ENCODE measurements at places on chromosomes 4 and X.
A peak's percentile ranks its signal among the peaks of the same experiment; 100 is the strongest.

GRCh38 chrX:132957211-132958090 lies 978 bp downstream of the HS6ST2 start:
- no peak for DNase-seq

DNA sequence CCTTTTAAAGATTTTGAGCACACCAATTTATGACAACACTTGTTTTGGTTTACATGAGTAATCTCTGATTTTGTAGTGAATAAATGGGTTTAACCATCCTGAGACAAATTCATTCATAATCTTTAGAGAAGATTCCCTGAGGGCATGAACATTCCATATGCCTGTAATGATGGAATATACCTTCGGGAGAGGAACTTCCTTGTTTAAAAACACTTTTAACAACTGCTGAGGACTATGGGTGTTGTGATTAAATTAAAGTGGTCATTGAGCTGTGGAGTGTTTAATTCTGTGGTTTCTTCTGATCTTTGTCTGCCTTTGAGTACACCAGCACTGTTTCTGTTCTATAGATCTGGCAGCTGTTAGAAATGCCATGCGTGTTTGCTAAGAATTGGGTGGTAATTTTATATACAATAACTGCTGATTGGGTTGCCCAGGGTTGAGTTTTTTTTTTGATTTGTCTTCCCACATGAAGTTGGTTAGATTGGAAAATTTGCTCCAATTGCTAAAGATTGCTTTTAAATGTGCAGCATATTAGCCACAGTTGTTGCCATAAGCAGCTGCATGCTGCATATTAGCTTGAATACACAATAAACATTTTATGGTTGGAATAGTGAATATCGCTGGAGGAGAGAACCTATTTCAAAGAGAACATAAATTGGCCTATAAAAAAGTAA lies 86.8 kb downstream of the DCLK2 start:
- DNase-seq = no peak

DNA sequence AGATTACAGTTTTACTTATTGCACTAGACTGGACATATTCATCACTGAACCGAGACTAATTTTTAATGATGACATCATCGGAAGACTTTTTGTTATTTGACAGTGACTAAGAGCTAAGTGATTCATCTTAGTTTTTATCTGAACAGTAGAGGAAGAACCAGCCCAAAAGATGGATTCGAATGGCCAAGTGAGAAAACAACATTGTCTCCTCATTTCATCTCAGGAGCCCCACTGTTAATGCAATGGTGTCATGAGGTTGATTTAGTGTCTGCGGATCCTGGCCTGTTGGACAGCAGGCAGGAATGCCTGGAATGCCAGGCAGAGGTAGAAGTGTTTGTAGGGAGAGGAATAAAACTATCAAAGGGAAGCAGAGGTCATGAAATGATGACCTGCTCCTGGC lies 37.8 kb upstream of the HPF1 start:
- peak; percentile 39 for DNase-seq

DNA sequence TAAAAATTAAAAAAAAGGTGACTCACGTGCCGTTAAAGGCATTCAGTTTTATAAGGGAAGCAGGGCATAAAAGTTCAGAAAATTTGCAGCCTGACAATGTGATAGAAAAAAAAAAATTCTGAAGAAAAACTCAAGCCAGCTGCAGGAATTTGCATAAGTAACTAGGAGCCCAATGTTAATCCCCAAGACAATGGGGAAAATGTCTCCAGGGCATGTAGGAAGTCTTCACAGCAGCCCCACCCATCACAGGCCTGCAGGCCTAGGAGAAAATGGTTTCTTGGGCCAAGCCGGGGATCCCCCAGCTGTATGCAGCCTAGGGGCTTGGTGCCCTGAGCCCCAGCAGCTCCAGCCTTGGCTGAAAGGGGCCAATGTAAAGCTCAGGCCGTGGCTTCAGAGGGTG lies 31.2 kb downstream of the CHM start:
- no peak for DNase-seq

GRCh38 chr4:76515975-76516843 lies 81.2 kb downstream of the SHROOM3 start:
- peak; percentile 27 for DNase-seq

DNA sequence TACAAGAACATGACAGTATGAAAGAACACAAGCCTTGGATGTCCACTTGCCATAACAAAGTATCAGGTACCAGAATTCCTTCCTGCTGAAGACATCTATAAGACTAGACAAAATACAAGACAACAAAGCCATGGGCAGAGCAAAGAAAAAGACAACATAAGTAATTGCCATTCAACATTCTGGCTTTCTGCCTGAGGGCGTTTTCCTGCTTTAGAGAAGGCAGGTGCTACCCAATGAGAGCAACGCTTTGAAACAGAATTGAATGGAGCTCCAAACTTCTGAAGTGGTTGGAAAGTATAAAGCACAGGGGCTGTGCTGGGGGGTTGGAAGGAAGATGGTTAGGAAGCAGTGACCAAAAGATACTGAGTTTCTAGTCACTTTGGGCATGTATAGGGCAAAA lies 30.1 kb downstream of the PDE5A start:
- DNase-seq = no peak

DNA sequence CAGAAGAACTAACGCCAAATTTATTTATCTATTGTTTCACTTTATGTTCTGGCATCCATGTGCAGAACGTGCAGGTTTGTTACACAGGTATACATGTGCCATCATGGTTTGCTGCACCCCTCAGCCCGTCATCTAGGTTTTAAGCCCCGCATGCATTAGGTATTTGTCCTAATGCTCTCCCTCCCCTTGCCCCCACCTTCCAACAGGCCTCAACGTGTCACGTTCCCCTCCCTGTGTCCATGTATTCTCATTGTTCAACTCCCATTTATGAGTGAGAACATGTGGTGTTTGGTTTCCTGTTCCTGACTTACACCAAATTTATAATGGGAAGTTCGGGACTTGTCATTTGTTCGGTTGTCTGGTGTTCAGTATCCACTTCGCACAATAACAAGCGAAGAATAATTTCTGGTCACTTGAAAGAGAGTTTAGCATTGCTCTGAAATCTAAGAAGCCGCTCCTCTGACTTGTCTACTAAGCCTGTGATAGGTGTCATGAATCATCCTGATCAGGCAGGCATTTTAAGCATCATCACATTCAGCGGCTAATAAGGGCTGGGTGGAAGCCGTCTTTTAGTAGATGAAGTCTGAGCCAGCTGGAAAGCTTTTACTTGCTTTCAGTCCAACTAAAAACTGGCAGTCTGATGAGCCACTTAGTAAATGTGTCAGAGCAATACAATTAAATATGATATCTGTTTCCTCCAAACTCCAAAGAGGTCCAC lies 1065.7 kb upstream of the PABPC4L start:
- no peak for DNase-seq

DNA sequence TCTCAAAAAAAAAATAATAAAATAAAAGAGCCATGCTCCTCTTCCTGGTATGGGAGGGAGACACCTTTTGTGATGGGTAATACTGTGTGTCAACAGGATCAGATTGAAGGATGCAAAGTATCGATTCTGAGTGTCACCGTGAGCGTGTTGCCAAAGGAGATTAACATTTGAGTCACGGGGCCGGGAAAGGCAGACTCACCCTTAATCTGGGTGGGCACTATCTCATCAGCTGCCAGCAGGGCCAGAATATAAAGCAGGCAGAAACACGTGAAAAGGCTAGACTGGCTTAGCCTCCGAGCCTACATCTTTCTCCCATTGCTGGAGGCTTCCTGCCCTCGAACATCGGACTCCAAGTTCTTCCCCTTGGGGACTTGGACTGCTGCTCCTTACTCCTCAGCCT lies 95.4 kb downstream of the SHOX start:
- DNase-seq = no peak

GRCh38 chr4:77187322-77187721 lies 30.3 kb downstream of the CCNG2 start:
- DNase-seq = no peak

DNA sequence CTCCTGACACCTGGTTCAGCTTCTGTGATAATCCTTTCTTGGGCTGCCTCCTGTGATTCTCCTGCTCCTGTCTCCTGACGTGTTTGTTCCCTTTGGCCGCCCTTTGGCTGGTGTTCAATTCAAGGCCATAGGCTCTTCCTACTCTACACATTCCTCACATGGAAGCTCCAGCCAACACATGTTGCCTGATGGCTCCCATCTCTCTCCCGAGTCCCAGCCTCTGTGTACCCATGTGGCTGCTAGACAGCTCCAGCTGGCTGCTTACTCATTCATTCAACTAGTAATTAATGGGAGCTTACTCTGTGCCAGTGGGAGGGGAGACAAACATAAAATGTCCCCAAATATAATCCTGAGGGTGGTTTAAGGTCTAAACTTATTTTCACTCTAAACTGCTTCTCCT lies 9.2 kb upstream of the MED28 start:
- no peak for DNase-seq

- no peak for DNase-seq
Measured at GRCh38 chr4:153651587-153651986, 32.5 kb upstream of the TLR2 start.

- peak; percentile 21 for DNase-seq
Measured at GRCh38 chrX:68693481-68694434, 46.3 kb downstream of the STARD8 start.

- DNase-seq = no peak
Measured at GRCh38 chr4:179071131-179071530, 1628.9 kb upstream of the AGA start.

DNA sequence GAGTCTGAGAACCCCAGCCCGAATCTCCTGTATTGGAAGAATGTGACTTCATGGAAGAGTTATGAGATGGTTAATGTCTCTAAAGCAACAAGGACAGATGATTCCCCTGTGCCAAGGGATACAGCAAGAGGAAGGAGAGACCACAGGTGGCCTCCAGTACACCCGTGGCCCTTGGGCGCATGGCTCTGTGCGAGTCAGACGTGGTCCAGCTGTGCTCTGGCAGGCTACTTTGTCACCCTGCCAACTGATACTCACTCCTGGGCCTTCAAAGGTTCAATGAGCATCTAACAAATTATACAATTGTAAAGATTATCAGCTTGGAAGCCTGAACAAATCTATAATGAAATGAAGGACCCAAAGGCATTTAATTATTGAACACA lies 71.7 kb downstream of the NYX start:
- no peak for DNase-seq

DNA sequence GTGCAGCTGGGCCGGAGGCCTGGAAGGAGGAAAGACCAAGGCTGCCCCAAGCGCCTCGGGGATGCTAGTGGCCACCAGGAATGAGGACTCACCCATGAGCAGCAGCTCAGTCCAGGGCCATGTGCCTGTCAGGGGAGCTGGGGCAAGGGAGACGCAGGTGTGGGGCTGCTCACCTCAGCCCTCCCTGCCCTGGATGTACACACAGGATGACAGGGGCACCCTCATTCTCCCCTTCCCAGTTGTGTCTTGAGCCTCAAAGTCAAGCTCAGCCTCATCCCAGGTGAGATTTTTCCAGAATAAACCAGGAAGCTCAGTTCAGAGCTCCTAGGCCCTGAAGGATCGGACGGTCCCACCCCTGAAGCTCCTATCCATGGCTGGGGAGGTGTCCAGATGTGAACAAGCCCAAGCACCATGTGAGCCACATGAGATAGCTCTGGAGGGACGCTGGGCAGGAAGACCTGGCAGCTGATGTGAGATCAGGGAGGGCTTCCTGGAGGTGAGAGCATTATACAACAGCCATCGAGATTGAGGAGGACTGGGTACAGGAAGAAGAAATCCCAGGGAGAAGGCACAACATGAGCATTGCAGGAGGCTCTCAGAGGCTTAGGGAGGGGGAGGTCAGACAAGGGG lies 23.0 kb downstream of the HTRA3 start:
- no peak for DNase-seq

GRCh38 chr4:72767618-72768302 lies 198.7 kb upstream of the ADAMTS3 start:
- peak; percentile 98 for DNase-seq

- DNase-seq = no peak
Measured at GRCh38 chr4:40800064-40800463, 50.3 kb downstream of the NSUN7 start.

DNA sequence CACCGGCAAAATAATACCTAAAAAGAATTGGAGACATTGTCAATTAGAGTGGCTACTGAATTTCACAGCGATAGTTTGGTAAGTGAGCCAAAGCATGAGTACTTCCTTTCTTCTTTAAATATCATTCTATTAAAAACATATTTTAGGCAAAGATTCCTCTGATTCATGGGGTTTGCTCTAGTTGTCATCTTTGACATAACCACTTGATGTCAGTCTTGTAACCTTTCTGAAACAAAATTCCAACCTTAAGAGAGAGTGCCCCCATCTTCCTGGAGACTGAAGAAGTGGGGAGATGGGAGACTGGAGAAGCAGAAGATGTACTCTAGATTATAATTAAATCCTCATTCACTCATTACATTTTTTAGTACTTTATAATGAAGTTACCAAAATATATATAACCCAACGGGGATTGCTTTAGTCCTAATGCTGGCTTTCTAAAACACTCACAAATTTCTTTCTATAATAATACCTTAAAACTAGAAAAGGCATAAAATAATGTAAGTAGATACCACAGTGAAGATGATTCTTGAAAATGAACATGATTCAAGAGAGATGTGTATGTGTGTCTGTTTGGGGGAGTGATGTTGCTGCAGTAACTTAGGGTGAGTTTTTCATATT lies 96.4 kb downstream of the EMCN start:
- DNase-seq = peak; percentile 40

GRCh38 chr4:59553063-59553720 lies 1646.9 kb upstream of the ADGRL3 start:
- DNase-seq = peak; percentile 19

DNA sequence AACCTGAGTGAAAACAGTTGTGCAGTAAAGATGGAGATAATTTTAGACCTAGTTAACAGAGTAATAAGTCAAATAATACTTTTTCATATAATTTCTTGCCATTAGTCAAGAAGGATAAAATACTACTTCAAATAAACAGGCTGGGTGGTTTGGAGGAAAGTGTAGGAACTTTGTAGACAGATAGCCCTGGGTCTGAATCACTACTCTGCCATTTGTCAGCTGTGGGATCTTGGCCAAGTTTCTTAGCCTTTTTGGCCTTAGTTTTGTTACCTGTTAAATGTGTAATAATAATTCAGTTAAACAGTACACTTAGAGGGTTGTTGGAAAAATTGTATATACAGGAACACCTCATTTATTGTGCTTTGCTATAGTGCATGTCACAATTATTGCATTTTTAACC lies 163.7 kb downstream of the NPNT start:
- DNase-seq = peak; percentile 41

- no peak for DNase-seq
Measured at GRCh38 chr4:165768281-165768680, 104.8 kb upstream of the TLL1 start.

DNA sequence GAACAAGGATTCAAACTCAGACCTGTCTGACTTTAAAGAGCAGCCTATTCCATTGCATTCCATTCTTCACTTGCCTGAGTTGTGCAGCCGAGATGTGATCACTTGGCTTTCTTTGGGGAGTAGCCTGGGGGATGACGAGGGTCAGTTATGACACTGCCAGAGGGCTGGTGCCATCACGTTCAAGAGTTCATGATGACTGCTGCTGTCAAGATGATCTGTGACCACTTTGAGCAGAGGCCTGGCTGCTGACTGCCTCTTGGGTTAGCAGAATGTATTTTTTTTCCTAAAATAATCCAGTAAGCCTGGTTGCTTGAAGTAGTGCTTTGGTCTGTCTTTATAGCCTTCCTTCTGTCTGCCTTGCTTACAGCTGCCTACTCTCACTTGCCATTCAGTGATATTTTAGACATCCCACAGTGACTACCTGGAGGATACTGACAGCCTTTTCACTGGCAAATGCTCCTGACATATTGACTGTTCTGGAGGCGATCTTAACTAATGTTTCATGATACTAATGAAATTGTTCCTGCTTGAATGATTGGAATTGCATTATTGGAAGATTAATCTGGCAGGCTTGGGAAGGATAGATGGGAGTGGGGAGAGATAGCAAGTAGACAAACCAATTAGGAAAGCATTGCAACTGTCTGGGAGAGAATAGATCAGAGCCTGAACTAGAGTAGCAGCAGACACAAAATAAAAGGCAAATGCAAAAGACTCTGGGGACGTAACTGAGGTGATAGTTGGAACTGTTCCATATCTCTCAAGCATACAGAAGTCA lies 221.6 kb upstream of the LCORL start:
- no peak for DNase-seq

Measured in amniotic epithelial cell (primary cell).